NCI-H187 treated with DMSO at 0.1 percent for 48 hours (cell line): ENCODE measurements at places on chromosomes 5 and 9.
A peak's percentile ranks its signal among the peaks of the same experiment; 100 is the strongest.

- DNase-seq = no peak
These were observed 284.8 kb downstream of the ADGRV1 start for GRCh38 chr5:90843443-90843842.

GRCh38 chr5:125668884-125669283 is 754.3 kb upstream of the GRAMD2B start:
- no peak for DNase-seq

GRCh38 chr9:32968101-32969011 is 33.1 kb downstream of the APTX start:
- DNase-seq = no peak

GRCh38 chr9:33378121-33378795 is 24.1 kb downstream of the AQP7 start:
- DNase-seq = no peak

DNA sequence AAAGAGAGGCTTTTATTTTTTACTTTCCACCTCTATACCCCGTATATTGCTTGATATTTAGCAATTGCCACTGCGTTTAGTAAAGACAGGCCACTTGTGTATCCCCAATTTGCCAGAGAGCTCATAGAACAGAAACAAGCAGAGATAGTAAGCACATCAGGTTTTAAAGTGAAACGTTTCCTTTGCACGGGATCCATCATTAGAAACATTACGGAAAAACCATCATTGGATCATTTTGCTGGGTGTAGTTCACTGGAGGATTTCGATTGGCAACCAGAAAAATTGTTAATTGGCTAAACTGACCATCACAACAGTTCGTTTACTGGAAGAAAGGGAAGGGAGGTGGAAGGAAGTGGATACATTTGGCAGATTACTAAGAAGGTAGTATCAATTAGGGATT is 149.4 kb upstream of the STK32A start:
- no peak for DNase-seq

GRCh38 chr5:146040527-146040926 is 64.8 kb downstream of the PLAC8L1 start:
- no peak for DNase-seq

GRCh38 chr5:13957032-13957645 is 12.7 kb upstream of the DNAH5 start:
- DNase-seq = peak; percentile 72

- DNase-seq = no peak
These were observed 60.9 kb upstream of the GDNF start for GRCh38 chr5:37900692-37901091.

DNA sequence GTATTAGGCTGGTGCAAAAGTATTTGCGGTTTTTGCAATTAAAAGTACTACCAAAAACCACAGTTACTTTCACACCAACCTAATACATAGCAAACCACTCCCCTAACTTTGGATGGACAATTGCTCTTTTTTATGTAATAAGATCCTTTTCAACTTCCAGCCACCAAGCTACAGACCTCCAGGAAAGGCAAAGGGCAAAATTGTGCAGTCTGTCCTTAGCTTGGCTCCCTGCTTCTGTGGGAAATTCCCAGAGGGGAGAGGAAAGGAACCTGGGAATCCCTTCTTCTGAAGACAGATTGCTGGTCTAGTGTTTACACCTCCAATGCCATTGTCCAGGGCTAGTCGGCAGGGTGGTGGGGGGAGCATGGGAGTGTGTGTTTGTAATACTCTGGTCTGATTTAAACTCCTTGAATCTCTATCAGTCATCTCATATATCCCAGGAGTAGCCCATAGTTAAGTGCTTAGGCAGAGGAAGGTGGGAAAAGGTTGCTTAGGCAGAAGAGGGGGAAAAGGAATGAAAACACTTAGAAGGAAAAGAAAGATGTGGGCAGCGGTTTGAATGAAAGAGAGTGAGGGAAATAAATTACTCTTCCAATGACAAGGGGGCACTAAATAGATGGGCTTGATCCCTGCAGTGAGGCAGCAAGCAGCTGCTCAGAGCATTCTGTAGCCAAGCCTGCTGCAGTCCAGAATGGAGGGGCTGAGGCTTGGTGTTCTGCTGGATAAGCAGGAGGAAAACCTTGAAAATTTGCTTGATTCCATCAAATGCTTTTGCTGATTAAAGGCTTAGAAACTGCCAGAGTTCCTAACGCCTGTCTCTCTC is 86.9 kb upstream of the MAP1B start:
- DNase-seq = no peak

GRCh38 chr5:131942016-131942415 is 3.4 kb downstream of the MEIKIN start:
- DNase-seq = no peak

DNA sequence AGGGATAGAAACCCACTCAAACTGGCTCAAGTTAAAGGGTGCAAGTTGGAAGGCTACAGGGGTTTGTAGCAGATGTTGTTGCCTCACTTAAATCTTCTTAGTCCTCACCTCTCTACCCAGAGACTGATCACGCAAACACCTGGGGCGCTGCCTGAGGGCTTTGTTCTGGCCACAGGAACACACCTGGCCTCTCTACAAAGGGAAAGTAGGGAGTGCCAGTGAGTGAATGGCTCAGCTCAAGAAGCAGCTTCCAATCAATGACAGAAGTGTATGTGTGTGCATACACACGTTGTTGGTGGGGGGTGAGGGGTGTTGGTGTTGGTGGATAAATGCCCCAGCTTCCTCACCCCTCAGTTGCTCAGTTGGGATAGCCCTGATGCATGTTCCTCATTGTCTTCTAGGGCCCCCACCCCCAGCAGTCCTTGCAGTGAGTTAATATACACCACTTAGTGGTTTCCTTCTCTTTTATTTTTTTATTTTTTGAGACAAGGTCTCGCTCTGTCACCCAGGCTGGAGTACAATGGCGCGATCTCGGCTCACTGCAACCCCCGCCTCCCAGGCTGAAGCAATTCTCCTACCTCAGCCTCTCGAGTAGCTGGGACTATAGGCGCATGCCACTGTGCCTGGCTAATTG is 30.6 kb upstream of the CTNNA1 start:
- peak; percentile 70 for DNase-seq

DNA sequence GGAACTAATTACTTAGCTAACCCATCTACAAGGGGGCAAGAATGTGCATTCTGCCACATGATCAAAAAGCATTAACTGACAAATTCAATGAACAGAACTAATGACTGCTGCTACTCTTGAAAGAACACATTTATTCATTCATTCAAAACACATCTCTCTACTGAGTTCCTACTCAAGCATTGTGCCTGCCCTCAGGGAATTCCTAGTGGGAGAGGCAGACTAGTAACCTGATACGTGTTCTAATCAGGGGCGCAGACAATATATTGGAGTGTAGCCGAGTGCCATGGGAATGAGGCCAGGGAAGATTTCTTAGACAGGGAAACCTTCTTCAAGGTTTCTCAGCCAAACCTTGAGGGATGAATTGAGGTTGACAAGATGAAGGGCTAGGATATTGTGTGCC is 56.7 kb upstream of the PAPPA start:
- DNase-seq = no peak

- DNase-seq = no peak
These were observed 576.2 kb upstream of the CLINT1 start for GRCh38 chr5:158435161-158435616.

DNA sequence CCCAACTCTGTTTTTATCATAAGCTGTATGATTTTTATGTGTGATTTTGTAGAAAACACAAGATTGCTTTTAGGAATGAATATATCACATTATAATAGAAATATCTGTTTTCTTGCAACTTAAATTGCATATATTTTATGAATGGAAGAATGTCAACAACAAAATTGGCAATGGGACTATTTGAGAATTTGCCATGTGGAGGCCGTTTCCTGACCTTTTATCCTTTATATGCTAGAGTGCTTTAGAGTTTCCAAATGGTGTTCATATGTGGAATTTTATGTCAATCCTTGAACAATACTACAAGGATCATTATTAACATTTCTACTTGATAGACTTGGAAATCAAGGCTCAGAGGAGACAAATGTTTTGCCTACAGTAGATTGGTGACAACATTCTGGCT is 34.2 kb downstream of the ITGA1 start:
- DNase-seq = no peak
